Fibroblast of skin of left quadriceps (primary cell): ENCODE measurements at places on chromosomes 3 and 15.
A peak's percentile ranks its signal among the peaks of the same experiment; 100 is the strongest.

DNA sequence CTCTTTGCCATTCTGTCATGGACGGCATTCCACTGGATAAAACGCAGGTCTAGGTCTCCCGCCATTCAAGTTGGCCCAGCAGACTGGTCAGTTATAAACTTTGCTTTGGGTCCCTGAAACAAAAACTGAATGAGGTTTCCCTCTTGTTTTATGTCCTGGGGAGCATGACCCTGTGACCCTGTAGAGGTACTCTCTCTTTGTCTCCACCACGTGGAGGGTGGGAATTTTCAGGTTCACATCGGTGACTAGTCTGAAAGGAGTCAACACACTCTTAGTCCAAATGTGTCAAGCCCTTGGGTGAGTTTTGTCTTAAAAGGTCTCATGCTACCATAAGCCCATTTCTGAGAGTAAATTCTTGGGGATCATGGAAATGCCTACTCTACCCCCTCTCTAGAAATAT lies 139.9 kb downstream of the PLCH1 start:
- no peak for DNase-seq

DNA sequence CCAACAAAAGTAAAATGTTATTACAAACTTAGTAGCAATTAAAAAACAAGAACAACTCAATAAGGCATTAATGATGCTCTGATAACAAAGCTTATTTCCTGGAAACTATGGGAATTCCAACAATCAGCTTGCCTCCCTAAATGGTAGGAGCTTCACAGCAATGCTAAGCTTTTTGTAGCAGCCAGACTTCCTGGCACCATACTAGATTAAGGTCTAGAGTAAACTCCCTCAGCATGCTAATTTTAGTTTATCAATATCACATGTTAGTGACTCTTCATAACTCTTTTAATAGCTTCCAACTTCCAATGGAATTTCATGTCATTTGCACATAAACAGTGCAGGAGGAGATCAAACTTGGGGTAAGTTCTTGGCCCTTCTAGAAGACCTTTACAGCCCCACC lies 782.0 kb downstream of the MCTP2 start:
- no peak for DNase-seq

DNA sequence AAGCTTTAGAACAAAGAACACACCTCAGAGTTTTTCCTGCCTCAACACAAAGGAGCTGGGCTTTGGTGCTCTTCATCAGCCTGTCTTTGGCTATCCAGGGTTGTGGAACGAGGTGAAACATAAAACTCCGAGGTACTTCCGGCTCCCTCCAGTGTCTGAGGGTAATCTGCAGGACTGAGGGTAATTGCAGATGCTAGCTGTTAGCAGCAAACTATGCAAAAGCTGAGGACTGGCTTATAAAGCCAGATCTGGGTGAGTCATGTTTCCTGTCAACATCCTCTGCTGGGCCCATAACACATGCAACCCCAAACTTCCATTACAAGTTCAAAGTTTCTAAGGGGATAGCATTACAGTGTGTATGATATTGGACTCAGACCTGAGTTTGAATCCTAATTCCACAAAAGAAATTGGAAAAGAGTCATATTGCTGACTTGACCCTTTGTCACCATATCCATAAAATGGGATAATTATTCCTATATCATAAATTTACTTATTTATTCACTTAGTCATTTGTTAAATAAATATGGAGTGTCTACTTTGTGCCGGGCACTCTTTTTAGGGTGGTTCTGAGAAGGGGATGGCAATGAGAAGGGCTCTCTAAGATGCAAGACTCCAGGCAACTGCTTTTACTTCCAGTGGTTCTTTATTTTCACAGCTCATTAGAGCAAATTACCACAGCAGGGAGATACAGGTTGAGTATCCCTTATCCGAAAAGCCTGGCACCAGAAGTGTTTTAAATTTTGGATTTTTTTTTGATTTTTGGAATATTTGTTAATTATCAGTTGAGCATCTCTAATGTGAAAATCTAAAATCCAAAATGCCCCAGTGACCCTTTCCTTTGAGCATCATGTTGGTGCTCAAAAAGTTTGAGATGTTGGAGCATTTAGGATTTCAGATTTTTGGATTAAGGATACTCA lies 9.5 kb upstream of the TRIM69 start:
- peak; percentile 88 for DNase-seq

GRCh38 chr15:72967397-72967796 lies 84.9 kb upstream of the NEO1 start:
- no peak for DNase-seq

GRCh38 chr3:32719335-32719734 lies 34.3 kb downstream of the CNOT10 start:
- DNase-seq = no peak

DNA sequence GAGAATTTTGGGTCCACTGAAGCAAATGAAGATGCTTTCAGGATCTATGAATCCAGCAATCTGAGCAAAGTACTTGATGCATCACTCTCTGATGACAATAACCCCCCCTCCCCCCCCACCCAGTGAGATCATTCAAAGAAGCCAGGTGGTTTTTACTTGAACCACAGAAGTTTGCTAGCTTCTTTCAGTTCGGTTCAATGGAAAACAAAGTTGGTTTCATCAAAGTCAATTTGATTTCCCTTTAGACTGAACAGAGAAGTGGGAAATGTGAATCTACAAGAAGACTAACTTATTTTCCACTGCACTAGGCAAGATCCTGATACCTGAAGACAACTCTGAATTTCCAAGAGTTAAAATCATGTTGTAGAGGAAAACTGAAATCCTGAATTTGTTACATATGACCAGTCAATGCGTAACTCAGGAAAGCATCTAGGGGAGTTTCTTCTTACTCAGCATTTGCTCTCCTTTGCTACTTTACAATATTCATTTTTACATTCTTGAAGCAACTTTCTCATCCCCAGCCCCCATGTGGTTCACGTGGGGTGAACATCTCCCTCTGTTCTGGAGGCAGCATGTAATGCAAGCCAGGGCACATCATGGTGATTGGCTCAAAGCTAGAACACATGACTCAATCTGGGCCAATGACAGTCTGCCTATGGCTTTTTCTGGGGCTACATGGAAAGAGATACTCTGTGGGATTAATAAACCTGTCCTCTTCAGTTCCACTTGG lies 572.6 kb downstream of the FOXP1 start:
- no peak for DNase-seq

DNA sequence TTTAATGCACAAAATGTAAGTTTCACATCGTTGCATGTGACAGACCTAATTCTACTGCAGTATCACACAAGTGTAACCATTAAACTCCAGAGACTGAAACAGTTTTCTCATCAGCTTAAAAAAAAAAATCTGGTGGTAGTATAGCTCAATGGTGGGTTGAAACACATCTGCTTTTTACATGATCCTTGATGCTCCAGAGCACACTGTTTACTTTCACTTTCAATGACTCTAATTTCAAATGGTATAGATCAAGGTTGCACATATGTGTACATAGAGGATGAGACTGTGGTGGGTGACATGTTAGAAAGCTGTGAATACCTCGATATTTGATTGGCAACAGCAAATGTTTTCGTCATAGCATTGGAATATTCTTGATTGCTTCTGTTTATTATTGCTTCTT lies 22.4 kb downstream of the MCTP2 start:
- no peak for DNase-seq

DNA sequence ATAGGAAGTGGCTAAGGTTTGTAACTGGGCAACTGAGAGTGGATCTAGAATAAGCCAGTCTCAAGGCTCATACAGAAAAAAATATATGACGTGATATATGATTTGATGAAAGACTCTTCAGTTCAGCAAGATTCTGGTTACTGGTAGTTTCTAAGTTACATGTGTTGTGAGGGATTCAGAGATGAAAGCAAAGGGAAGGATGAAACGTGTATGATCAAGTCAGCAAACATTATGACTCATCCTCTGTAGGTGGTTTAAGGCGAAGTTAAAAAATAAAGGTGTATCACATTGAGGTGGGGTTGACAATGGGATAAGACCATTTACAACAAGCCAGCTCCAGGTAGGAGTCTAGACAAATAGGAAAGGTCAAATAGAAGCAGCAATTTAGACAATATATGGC lies 16.2 kb downstream of the TERC start:
- no peak for DNase-seq

DNA sequence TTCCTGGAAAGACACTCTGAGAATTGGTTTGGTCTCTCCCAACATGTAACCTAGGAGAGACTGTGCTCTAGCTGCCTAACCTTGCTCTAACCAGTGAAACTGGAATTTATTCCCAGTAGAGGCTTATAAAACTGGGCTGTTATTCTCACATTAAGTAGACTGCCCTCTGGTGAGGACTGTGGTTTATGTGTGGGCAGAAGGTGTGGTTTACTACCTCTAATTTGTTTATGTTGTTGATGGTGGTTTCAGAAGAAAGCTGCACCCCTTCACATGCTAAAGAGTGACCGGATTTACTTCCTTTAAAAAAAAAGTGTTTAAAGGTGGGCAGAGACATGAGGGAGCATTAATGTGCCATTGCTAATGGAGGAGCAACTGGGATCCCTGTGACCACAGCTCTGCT lies 273.2 kb downstream of the MECOM start:
- DNase-seq = no peak

DNA sequence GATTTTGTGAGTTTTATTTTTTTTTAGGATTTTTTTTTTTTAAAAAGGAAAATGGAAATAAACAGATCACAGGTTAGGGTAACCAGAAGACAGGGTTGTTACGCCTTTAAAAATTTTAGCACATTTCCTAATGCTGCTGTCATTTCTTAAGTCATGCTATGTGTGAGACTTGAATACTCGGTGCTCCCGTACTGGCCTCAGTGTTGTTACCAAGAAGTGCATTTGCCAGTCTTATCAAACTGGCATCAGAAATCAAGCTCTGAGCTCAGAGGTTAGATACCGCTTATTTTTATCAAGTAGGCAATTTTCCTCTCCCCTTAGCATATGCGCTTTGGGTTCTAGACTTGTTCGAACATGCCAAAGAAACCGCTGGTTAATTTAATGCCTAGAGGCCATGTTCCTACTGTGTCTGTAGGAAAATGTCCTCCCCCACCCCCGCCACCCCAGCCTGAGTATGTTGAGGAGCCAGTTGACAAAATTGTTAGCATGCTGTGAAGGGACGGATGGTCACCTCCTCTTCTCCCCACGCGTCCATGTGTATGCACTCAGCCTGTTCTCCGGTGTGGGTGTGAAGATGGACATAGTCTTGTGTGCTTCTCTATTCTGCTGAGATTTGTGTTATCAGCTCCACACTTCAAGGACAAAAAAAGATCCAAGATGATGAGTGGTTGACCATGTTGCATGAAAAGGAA lies 88.9 kb downstream of the ITPR1 start:
- DNase-seq = no peak

GRCh38 chr3:37221407-37221806 lies 47.0 kb upstream of the LRRFIP2 start:
- DNase-seq = peak; percentile 46

DNA sequence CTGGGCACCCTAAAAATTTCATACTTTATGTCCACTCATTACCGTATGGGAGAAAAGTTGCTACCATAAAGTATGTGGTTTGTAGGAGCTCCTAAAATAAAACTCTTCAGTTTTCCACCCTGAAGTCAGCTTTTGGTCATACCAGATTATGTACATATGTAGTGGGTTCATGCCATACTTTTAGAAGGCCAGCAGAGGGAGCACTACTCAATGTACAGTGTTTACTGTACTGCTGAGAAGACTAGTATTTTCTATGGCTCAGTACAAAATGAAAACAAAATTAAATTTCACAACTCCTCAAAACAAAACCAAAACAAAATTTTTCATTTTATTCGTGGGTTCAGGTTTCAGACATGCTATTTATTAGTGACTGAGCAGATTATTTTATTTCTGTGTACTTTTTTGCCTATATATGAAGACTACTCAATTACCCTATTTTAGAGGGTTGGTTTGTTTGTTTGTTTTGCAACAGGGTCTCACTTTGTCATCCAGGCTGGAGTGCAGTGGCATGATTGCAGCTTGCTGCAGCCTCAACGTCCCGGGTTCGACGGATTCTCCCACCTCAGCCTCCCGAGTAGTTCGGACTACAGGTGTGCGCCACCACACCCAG lies 24.3 kb downstream of the NXPE3 start:
- no peak for DNase-seq

DNA sequence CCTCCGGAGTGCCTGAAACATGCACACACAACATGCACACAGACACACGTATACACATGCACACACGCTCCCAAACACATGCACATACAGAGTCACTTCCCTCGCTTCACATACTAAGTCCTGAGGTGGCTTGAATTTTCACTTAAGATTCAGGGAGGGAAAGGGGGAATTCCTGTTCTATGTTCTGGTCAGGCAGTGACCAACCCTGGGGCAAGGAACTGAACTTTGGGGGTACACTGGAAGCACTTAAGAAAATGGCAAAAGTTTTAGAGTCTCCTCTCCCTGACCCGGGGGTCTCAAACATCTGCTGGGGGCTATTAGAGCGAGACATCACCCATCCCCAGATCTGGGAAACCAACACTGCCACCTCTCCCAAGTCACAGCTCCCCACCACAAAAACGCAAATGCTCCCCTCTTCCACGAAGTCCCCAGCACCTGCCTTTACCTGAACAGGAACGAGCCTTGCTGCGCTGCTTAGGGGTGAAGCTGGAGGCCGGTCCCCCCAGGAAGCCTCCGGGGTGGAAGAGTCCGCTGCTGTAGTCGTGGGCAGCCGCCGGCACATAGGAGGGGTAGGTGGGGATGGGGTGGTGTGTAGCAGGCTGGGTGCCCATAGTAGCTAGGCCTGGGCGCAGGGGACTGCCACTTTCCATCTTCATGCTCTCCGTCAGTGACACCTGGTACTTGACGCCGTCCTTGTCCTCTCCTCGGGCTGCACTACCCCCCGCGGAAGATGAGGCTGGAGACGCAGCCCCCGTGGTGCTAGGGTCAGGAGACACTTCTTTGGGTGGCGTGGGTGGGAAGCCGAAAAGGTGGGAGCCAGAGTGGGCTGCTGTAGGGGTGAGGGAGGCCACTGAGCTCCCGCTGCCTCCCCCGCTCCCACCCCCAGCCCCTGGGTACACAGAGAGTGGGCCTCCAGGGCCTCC lies 7.5 kb downstream of the GATA2 start:
- no peak for DNase-seq

- no peak for DNase-seq
These were observed 91.5 kb downstream of the ITPR1 start for GRCh38 chr3:4584456-4585249.

DNA sequence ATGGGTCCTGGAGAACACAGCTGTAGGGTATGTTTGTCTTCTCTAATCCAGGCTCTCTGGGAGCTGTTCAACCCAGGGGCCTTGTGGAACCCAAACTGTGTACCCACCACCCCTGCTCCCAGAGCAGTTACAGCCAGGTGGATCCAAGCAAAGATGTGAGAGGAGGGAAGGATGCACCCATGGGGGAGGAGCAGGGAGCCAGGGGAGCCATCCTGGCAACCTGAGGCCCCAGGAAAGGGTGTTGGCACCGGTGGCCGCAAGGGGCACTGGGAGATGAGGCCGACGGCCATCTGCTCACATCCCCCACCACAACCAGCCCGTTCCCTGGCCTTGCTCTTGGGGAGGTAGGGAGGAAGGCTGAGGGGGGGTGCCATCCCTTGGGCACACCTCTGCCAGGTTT lies 43.2 kb downstream of the CMTM6 start:
- DNase-seq = no peak

DNA sequence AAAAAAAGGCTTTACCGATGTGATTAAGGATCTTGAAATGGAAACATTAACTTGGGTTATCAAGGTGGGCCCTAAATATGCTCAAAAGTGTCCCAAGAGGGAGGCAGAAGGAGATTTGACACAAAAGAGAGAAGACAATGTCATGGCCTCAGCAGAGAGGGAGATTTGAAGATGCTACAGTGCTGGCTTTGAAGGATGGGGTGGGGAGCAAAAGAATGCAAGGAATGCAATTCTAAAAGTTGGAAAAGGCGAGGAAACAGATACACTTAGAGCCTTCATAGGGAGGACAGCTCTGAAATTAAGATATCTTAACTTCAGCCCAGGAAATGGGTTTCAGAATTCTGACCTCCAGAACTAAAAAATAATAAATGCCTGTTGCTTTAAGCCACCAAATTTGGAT lies 314.5 kb upstream of the CCDC54 start:
- DNase-seq = no peak
